T-helper 9 cell (primary cell): ENCODE measurements at places on chromosomes 3 and 15.

DNA sequence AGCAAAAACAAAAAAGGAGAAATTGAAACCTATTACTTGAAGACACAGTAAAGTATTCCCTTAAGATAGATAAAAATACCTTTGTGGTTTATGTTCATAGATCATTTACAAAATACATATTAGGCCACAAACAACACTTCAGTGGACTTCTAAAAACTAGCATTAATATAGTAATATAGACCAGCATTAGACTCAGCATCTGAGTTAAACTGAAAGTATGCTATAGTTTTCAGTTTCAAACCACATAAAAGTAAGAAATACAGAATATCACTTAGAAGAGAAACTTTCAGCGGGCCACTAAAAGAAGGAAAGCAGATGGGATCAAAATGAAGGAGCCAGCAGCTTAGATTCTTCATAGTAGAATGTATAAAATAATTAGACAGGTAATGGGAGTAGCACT is 86.6 kb downstream of the MSL2 start:
- no peak for DNase-seq

- DNase-seq: no peak
These were observed 336.1 kb upstream of the NR2F2 start for GRCh38 chr15:95994418-95994817.

DNA sequence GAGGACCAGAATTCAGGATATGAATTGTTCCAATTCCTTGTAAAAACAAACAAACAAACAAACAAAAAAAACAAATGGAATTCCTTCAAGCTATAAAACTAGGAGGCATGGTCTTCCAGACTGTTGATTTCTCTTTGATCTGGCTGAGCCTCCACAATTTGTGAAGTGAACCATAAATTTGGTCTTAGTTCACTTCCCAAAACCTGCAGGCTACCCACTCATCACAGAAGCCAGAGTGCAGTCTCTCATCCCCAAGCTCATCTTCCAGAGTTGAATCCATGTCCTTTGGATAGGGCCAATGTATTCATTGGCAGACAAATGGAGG is 203.9 kb downstream of the DTWD1 start:
- no peak for DNase-seq

DNA sequence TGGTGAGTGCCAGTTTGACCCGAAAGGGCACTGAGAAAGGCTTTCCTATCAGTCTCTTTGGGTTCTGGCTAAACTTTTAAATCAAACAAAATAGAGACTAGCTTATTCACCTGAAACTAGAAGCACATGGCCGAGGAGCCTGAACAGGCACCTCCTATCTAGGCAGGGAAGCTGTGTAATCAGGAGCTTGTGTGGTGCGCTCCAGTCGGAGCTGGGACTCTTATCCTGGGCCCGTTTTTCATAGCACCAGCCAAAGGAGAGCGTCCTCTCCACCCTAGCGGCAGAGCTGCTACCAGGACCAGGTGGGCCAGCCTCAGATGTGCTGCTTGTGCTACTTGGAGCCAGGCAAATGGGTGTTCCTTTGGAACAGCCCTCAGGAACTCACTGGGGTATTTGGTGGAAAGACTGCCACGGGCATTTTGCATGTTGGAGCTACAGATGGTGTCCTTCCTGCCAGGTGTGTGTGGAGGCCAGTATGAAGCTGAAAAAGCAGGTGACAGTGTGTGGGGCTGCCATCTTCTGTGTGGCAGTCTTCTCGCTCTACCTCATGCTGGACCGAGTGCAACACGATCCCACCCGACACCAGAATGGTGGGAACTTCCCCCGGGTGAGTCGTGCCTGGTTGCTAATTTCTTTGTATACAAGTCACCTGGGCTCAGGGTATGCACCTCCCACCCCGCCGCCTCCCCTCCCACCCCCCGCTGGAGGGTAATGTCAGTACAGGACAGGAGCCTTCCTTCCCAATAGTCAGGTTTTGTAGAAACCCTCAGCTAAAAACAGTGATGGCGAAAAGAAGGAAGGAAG is 833 bp downstream of the MAN2A2 start:
- no peak for DNase-seq

- no peak for DNase-seq
These were observed 314.1 kb downstream of the NLGN1 start for GRCh38 chr3:173711619-173712018.

DNA sequence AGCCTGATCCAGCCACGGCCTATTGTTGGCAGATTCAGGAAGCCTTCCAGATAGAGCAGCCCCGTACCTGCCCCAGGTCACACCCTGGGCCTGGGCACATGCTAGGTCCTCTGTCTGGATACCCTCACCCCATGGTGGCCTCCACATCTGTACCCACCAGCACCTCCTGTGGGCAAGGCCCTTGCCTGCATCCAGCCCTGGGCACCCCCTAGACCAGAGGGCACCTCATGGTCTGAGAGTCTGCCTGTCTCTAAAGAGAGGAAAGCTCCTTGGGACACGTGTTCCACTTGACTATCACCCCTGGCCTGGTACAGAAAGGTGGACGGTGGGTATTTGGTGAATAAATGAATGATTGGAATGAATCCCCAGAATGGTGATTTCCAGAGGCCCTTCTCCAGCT is 8.9 kb upstream of the COMMD4 start:
- no peak for DNase-seq

GRCh38 chr15:48289628-48290027 is 41.6 kb upstream of the DUT start:
- DNase-seq: no peak

- no peak for DNase-seq
These were observed 8.8 kb downstream of the SNTN start for GRCh38 chr3:63661242-63661641.

DNA sequence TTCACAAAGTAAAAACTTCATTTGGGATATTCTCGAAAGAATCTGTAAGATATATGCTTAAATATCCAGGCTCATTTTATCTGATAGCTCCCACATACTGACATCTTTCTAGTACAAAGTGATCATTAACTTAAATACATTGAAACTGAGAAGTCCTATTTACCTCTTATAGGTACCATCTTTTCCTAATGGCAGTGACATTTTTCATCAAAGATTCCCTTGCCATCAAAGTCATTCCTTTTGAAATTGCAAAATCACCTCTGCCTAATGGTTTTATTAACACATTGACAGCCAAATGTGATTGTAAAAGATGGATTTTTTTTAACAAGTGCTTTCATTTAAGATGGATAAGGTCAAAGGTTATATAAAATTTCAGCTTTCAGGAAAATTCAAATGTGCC is 346.6 kb downstream of the MFSD1 start:
- DNase-seq: no peak

- no peak for DNase-seq
These were observed 149.9 kb downstream of the CFAP20DC start for GRCh38 chr3:58899953-58900298.

- no peak for DNase-seq
These were observed 446.7 kb upstream of the PROK2 start for GRCh38 chr3:72231439-72232196.

- no peak for DNase-seq
These were observed 62.7 kb upstream of the GK5 start for GRCh38 chr3:142287866-142288638.

GRCh38 chr3:113329757-113330156 is 111.5 kb downstream of the CFAP44 start:
- DNase-seq: no peak

DNA sequence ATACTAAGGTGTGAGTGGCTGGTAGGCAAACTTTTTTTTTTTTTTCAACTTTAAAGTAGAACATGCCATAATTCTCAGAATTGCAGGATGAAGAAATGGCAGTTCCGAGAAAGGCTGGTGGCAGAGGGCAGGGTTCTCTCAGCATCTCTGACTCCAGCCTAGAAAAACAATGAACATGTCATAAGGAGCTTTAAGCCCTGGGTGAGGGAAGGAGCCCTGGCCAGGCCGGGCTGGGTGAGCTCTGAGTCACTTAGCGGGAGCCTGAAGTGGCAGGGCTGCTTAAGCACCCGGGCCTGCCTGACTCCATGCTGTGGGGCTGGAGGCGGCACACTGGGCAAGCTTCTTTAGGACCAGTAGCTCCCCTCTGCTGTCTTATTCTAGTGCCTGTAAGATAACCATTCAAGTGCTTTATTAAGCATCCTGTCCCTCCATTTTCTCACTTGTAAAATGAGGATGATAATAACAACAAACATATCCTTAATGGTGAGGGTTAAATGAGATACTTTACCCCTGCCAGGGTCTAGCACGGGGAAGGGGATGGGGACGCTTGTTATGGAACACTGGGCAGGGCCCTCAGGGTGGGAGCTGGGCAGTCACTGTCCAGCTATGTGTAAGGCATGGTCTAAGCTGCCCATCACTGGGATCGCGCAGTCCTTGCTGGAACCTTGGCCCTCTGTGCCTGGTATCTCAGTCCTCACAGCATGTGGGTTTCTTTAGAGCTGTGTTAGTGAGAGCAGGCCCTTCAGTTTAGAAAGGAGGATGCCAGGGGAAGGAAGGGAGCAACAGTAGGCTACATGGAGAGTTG is 18.4 kb downstream of the SMAD6 start:
- no peak for DNase-seq

- DNase-seq: no peak
These were observed 113.5 kb downstream of the PLD1 start for GRCh38 chr3:171696805-171697204.

DNA sequence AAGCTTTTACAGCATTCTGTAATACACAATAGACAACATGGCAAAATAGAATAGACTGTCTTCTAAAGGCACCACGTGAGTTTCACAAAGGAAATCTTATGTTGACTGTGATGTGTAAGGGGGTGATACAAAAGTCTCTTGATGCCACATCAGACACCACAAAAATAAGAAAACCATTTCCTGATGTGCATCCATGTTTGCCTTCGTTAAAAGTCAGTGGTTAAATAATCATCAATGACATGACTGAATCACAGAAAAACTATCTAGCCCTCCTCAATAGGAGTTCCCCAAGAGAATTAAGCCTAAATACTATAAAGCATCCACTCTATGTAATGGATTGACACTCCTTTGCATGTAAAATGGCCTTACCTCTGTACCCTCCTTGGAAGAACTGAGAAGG is 198.6 kb upstream of the SLC2A2 start:
- DNase-seq: no peak

GRCh38 chr3:53675022-53675697 is 171.1 kb downstream of the CHDH start:
- no peak for DNase-seq

DNA sequence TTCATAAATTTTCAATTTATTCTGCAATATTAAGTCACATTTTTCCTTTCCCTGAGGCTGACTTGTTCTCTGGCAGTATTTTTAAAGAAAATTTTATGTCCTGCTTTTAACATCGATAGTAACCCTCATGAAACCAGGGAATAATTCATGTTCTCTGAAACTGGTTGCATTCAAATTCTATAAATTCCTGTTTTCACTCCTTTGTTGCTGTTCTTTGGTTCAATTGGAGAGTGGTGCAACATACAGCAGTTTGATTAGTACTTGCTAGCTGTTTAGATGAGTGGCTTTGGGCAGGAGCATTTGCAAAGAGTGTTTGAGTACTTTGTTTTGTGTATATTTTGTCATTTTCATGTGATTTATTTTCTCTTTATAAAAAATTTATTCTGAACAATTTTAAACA is 19.2 kb downstream of the ZIC1 start:
- DNase-seq: no peak

DNA sequence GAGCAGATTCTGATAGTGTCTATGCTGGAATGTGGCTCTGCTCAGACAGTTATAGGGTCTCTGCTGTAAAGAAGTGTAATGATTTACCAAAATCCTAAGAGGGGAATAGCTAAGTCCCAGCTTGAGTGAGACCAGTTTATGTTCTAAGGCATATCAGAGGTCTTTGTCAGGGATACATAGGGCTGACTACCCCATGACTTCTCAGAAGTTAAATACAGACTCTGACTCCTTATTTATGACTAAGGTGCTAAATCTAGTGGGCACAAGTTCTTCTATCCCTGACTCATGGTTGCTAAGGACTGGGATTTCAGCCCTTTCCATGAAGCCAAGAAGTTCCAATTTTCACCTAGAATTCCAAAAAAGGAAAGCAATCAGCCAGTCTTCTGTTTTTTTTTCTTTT is 192.6 kb upstream of the POU1F1 start:
- no peak for DNase-seq

DNA sequence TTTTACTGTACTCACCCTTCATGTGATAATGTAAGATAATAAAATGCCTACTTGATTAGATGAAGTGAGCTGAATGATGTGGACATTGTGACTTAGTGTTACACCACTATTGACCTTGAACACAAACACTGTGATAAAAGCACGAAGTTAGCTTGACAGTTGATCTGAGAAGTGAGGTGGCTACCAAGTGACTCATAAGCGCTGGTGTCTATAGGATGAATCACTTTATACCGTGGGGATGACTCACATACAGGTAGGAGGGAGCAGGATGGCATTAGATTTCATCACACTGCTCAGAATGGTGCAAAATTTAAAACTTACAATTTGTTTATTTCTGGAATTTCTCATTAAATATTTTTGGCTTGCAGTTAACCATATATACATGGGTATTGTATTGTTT is 174.7 kb upstream of the CNTN3 start:
- no peak for DNase-seq

- DNase-seq: no peak
These were observed 57.9 kb upstream of the UBE2E1 start for GRCh38 chr3:23747841-23748240.

DNA sequence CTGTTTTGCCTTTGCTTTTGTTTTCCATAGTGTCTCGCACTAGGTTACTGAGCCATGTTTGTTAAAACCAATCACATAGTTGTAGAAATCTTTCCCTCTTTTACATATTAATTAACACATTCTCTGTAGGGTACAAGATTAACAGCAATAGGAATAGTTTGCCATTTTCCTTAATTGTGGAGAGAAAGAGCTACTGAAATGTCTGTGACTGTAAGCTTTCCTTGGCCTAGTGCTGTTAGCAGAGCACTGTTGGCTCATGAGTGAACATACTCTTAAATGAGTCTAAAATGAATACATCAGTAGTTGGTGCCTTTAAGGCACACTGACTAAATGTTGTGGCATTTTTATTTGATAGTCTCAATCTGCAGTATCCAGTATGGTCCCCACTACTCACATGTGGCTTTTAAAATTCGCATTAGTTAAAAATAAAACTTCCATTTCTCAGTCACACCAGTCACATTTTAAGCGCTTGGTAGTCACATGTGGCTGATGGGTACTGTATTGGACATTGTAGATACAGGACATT is 28.2 kb downstream of the CHD2 start:
- no peak for DNase-seq

DNA sequence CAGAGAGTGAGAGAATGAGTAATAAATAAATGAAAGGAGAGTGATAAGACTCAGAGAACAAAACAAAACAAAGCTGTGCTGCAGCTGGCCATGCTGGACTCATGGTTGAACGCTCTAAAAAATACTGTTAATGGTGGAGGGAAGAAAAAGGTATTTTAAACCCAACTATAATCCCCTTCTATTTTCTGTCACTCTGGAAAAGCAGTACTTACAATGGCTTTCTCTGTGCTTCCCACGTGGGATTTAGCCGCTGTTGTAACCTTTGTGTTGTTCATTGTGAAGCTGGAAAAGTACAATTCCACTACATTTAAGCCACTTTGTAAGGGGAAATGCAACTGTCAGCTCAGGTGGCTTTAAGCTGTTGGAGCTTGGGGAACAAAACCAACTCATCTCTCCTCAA is 917.7 kb downstream of the IGSF11 start:
- no peak for DNase-seq

GRCh38 chr15:38508647-38509046 is 54.7 kb downstream of the FAM98B start:
- no peak for DNase-seq
